ENCODE measurements at places on chromosomes 12 and 14.
A peak's percentile ranks its signal among the peaks of the same experiment; 100 is the strongest.

GRCh38 chr14:92587700-92588085 is 74.1 kb downstream of the RIN3 start:
- DNase-seq, result no peak

DNA sequence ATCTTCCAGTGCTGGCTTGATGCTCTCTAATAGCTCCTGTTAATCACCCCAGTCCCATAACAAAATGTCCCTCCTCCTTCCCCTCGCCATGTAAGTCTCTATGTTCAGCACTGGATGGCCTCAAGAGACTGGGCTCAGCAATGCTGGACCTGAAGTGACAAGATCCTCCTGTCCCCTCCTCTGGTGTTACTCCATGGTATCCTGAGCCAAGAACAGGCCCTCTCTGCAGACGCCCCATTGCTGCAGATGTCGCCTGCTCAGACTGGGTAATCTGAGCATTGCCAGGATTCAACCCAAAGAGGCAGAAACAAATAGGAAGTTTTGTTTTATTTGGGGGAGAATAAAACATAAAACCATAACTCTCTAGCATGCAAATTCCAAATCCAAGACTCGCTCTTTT is 149.7 kb downstream of the NTF3 start:
- DNase-seq, result no peak

DNA sequence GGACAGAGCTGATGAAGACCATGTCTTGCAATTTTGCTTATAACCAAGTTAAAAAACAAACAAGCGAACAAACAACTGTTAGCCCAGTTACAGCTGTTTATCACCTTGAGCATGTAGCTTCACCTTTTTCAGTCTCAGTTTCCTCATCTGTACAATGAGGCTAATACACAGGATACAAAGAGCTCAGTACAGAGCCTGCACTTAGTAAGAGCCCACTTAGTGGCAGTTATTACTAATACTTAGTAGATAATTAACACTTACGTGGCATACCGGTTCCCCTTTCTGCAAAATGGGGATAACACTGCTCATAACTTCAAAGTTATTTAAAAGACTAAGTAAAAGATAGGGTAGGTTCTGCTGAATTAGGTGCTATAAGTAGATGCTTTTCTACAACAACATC is 228.0 kb downstream of the MON2 start:
- no peak for DNase-seq

GRCh38 chr12:67042697-67043131 is 226.4 kb upstream of the CAND1 start:
- peak; percentile 77 for DNase-seq

- no peak for DNase-seq
Observed at GRCh38 chr14:91170504-91171121, 56.7 kb downstream of the DGLUCY start.

GRCh38 chr12:29582677-29583272 is 85.3 kb upstream of the OVCH1 start:
- no peak for DNase-seq

GRCh38 chr14:27587103-27587502 is 989.3 kb upstream of the NOVA1 start:
- no peak for DNase-seq

GRCh38 chr12:116087962-116088361 is 189.5 kb downstream of the MED13L start:
- DNase-seq, result no peak

DNA sequence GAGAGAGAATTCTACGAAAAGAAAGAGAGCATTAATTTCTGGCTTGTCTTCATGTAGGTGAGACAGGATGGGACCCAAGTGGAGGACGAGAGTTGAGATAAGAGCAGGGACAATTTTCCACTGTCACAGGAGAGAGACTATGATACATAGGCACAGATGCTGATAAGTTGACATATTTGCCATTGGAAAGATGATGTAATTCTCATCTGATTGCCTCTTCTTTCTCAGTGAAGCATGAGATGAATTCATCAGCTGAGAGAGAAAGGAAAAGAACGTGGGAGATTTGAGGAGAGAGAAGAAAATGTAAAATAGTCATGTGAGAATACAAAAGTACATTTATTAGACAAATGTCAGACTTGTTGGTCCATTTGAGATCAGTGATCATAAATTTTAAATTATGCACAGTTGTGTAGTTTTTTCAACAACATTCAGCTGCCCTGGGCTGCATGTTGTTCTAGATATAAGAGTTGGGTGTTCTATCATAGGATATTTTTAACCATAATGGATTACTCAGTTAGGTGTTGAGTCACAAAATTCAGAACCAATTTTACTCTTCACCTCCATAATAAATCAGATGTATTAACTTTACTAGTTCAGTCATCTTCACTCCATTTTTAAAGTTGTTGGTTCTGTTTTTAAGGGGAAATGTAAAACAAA is 222.9 kb downstream of the DPY19L2 start:
- no peak for DNase-seq

- no peak for DNase-seq
Observed at GRCh38 chr12:104576187-104576778, 119.5 kb downstream of the CHST11 start.

GRCh38 chr12:115672086-115672485 is 605.4 kb downstream of the MED13L start:
- no peak for DNase-seq

DNA sequence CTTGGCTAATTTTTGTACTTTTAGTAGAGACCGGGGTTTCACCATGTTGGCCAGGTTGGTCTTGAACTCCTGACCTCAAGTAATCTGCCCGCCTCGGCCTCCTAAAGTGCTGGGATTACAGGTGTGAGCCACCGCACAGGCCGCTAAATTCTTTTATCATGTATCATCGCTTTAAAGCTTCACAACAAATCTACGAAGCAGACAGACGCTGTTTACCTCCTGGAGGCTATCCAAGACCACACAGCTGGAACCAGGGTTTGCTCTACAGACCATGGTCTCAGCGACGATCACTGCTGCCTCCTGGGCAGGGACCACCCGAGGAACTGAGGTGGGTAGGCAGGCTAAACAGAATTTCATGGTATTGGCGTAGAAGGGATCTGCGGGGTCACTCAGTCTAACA is 27.2 kb downstream of the KRT80 start:
- DNase-seq, result no peak

- DNase-seq, result no peak
Observed at GRCh38 chr12:6463216-6463615, 7.3 kb downstream of the VAMP1 start.
